ENCODE measurements at places on chromosomes 1 and 21.

DNA sequence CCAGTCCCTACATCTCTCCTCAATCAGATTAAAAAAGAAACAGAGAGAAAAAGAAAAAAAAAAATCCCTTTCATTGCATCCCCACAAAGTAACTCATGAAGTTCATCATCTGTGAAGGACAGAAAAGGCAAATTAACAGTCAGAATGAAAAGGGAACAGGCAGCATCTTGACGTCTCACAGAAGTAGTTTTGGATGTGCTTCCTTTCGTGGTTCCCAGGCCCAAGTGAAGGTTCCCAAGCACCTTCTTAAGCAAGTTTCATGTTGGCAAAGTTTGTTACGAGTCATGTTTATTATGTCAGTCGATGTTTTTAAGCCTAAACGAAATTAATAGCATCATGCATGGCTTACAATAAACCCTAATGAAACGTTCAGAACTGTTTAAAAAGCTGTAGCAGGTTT lies 475.2 kb downstream of the SETD4 start:
- H3K4me1 ChIP-seq: peaks cover 4% of the 10 kb centered on the region
- H3K36me3 ChIP-seq: no peaks in the 10 kb centered on the region
- DNase-seq: no peak
- no peak overlapping the region for H3K4me3 ChIP-seq

DNA sequence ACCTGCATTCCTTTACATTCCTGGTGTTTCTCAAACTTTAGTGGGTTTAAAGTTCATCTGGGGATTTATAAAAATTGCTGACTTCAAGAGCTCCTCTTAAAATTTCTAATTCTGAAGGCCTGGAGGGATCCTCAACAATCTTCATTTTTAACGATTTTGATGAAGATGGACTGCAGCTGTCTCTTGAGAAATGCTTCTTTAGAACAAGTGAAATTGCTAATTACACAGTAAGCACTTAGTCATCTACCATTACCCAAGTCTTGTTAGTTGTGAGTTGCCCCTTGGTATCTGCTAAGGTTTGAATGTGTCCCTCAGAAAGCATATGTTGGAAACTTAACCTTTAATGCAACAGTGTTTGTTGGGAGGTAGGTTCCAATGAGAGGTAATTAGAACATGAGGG lies 163.7 kb downstream of the LTN1 start:
- DNase-seq: no peak
- no peak overlapping the region for H3K27ac ChIP-seq
- no peaks in the 10 kb centered on the region for H3K36me3 ChIP-seq
- no peaks in the 10 kb centered on the region for H3K27me3 ChIP-seq
- no peak overlapping the region for H3K4me3 ChIP-seq

- DNase-seq: peak; percentile 53
- no peaks in the 10 kb centered on the region for H3K36me3 ChIP-seq
- H3K4me1 ChIP-seq: peaks cover 24% of the 10 kb centered on the region
- H3K4me3 ChIP-seq: no peak overlapping the region
Measured at GRCh38 chr1:111509997-111510375, 6.6 kb upstream of the ADORA3 start.

DNA sequence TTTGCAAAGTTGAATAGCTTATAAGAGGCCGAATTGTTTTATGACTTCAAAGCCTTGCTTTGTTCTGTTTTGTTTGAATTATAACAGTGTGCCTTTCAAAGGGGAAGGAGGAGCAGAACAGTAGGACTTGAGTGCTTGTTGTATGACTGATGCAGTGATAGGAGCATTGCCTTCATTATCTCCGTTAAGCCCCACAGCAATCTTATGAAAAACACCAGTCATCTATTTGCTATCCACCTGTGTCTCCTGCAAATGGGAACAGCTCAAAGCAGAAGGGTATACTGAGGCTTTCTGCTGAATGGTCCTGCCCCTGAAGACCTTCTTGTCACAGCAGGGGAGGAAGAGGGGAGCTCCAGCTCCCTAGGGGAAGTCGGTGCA lies 127.5 kb downstream of the RNF220 start:
- H3K4me1 ChIP-seq: no peaks in the 10 kb centered on the region
- no peaks in the 10 kb centered on the region for H3K36me3 ChIP-seq
- H3K27me3 ChIP-seq: no peaks in the 10 kb centered on the region
- no peak overlapping the region for H3K4me3 ChIP-seq
- no peak for DNase-seq
- H3K27ac ChIP-seq: no peak overlapping the region

DNA sequence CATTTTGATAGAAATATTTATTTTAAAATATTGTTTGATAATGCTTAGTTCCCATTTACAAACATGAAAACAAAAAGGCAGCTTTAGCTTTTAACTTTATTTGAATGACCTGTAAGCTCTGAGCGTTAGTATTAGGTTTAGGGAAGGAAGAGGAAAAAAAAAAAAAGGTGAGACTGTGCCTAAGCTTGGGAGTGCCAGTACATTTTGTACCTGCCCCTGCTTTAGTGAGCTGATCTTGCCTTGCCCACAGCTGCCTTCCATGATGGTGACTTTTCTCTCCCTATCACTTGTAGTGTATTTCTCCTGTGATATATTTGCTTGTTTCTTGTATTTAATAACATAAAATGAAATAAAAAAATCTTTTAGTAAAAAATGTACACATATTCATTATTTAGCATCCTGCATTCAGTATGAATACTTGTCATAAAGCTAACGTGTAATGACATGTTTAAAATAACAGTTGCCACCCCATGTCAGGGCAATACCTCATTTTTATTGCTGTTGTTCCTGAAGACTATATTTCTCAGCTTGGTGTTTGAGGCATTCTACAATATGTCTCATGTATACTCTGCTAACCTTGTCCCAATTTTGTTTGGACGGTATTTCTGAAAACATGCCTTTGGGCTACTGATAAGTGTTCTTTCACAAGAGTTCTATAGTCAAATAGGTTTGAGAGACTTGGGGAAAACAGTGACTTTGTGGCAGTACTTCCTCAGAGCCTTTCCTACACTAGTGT lies 76.3 kb downstream of the NEK7 start:
- DNase-seq: no peak
- H3K27ac ChIP-seq: no peak overlapping the region
- H3K27me3 ChIP-seq: no peaks in the 10 kb centered on the region
- peaks cover 13% of the 10 kb centered on the region for H3K36me3 ChIP-seq
- H3K4me1 ChIP-seq: peaks cover 50% of the 10 kb centered on the region

Data from heart right ventricle (tissue), 16 donors.